ENCODE measurements at places on chromosomes 2 and 18. TPM values are rescaled to one million over a fixed set of nuclear protein-coding genes. Genes with fewer than 3 reads are reported as not detected.

The RGPD8 gene
- total RNA-seq = 17.0 TPM

The SYT4 gene
- 0.07 TPM for total RNA-seq

The FAM161A gene
- 3.3 TPM for total RNA-seq

The RNF125 gene
- total RNA-seq = 1.7 TPM

The SERPINB5 gene
- total RNA-seq = not detected

The ANKRD62 gene
- total RNA-seq = not detected

The TFCP2L1 gene
- not detected for total RNA-seq

The SAG gene
- total RNA-seq = not detected

The UGT1A10 gene
- total RNA-seq = not detected

The CDH19 gene
- not detected for total RNA-seq

The RGPD3 gene
- total RNA-seq = 0.45 TPM

The DAW1 gene
- total RNA-seq = 0.46 TPM

The GPR55 gene
- not detected for total RNA-seq

The SP100 gene
- not detected for total RNA-seq

The KATNAL2 gene
- 4.8 TPM for total RNA-seq

The TMEM163 gene
- 45.8 TPM for total RNA-seq

The CYTIP gene
- not detected for total RNA-seq

The TRPM8 gene
- total RNA-seq = 0.83 TPM

The RFX8 gene
- not detected for total RNA-seq

The ZNF892 gene
- 7.3 TPM for total RNA-seq

The C1GALT1C1L gene
- total RNA-seq = not detected

The LONRF2 gene
- 0.83 TPM for total RNA-seq

The TBC1D8 gene
- 23.2 TPM for total RNA-seq

The C2orf92 gene
- total RNA-seq = 6.7 TPM

The UGT1A8 gene
- total RNA-seq = not detected

The ZBTB14 gene
- 13.8 TPM for total RNA-seq

The MYOM1 gene
- total RNA-seq = 219 TPM

The RMC1 gene
- 13.5 TPM for total RNA-seq
